ENCODE measurements at places on chromosomes 16 and 17. TPM values are rescaled to one million over a fixed set of nuclear protein-coding genes. Genes with fewer than 3 reads are reported as not detected.
A peak's percentile ranks its signal among the peaks of the same experiment; 100 is the strongest.

DNA sequence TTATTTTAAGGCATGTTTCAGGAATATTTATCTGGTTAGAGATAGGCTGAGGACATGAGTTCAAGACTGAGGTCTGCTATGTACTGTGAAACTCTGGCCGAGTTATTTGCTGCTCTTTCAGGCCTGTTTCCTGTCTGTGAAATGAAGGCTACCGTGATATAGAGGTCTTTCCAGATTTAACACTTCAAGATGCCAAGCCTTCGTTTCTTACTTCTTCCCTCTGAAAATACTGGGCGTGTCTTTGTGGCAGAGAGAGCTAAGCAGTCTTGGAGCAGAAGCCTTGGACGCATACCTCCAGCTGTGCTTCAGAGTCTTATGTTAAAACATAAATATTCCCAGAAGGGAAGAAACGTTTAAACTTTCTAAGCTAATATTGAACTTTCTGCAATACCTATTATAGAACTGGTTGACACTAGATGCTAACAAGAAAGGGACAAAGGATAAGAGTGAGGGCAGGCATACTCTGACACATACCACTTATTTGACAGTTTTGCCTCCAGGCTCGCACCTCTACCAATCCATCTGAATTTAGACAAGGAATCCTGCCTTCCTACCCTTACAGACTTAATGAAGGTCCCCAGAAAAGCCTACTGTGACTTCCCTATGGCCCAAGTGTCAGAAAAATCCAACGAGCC lies 17.5 kb downstream of the WIPI1 start:
- DNase-seq = no peak

- DNase-seq = no peak
These were observed 134.4 kb downstream of the ZFHX3 start for GRCh38 chr16:72913551-72913950.

DNA sequence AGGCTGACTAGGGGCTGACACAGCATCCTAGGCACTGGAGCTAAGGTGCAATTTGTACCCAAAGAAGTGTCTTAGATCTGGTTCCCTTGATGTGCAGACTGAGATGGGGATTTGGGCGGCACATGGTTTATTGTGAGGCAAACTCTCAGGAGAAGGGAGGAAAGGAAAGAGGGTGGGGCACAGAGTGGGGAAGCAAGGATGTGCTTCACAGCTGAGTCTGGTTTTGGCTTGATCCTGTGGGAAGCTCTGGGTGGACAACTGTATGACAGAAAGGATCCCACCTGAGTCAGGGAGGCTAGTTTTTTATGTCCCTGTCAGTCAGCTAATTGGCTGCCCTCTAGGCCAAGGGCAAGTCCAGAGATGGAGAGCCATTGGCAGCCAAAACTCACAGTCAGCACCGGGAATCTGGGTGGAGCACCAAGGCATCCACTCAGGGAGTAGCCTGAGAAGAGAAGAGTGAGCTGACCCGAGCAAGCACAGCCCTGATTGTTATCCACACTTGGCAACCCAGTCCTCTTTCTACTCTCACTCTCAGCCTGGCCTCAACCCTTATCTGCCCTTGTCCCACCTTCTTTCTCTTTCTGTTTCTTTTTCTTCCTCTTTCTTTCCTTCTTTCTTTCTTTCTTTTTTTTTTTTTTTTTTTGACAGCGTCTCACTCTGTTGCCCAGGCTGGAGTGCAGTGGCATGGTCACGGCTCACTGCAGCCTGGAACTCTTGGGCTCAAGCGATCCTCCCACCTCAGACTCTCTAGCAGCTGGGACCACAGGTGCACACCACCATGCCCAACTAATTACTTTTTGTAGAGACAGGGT lies 12.0 kb downstream of the ARL4D start:
- DNase-seq = no peak

DNA sequence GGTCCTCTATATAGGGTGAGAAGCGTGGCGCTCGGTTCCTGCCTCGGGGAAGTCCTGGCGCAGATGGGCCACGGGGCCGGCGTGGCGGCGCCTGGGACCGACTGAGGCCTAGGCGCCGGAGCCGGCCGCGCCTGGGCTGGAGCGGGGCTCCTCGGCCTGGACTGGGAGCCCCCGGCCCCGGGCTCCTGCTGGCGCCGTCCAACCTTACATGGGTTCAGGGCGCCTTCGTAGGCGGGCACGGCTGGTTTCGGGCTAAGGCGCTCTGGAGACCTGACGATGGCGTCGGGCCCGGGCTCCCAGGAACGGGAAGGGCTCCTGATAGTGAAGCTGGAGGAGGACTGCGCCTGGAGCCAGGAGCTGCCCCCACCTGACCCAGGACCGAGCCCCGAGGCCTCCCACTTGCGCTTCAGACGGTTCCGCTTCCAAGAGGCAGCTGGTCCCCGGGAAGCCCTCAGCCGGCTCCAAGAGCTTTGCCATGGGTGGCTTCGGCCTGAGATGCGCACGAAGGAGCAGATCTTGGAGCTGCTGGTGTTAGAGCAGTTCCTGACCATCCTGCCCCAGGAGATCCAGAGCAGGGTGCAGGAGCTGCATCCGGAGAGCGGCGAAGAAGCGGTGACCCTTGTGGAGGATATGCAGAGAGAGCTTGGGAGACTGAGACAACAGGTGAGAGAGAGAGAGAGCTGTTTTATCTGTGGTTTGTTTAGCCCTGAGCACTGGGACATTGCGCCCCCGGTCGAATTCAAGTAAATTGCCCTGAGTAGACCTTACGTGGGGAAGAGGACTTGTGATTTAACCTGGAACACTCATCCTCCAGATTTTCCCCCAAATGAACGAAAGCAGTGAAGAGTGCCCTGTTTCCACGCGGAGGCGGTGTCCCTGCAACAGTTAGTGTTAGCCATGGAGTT lies 504 bp downstream of the ZNF263 start:
- no peak for DNase-seq

DNA sequence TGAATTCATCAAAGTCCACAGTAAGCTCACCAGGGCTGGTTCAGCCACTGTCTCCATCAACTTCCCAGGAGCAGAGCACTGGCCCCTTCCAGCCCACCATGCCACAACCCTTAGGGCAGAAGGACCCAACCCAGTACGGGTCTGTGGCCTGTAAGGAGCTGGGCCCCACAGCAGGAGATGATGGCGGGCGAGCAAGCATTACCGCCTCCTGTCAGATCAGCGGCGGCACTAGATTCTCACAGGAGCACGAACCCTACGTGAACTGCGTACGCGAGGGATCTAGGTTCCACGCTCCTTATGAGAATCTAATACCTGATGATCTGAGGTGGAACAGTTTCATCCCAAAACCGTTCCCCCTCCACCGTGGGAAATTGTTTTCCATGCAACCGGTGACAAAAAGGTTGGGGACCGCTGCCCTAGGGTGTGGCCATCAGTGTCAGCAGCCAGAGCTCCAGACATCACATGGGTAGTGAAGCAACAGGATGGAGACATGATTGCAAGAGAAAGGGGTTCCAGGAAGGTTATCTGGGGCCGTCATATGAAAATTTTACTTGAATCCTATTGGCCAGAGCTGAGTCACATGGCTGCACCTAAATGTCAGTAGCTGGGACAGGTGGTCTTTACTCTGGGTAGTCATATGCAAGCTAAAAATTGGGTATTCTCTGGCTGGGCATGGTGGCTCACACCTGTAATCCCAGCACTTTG lies 12.4 kb upstream of the SLC25A19 start:
- no peak for DNase-seq

PPP1R27 gene
- not detected for total RNA-seq

GRCh38 chr17:74404218-74404617 lies 27.7 kb upstream of the GPRC5C start:
- DNase-seq = no peak

DNA sequence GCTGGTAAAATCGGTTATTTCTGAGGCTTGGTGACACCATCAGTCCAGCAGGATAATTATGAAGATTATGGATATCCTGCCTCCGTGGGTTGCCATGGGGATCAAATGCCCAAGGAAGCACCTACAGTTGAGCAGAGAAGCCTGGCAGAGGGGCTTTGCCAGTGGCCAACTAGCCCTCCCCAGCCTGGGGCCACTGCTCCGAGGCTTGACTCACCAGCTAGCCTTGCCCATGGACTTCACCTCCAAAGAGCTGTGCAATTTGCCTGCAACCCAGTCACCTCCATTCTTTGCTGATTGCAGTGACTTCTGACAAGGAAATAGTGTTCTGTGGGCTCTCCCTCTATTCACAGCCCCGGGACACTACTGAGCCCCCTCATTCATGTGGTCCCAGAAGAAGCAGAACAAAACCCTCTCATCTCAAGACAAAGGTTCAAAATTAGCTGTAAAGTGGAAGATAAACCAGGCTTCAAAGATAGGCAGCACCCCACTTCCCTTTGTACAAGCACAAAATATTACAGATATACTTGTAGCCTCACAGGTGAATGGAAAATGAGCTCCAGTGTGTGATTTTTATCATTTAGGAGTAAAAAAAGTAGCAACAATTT lies 1.6 kb downstream of the PECAM1 start:
- DNase-seq = no peak

DNA sequence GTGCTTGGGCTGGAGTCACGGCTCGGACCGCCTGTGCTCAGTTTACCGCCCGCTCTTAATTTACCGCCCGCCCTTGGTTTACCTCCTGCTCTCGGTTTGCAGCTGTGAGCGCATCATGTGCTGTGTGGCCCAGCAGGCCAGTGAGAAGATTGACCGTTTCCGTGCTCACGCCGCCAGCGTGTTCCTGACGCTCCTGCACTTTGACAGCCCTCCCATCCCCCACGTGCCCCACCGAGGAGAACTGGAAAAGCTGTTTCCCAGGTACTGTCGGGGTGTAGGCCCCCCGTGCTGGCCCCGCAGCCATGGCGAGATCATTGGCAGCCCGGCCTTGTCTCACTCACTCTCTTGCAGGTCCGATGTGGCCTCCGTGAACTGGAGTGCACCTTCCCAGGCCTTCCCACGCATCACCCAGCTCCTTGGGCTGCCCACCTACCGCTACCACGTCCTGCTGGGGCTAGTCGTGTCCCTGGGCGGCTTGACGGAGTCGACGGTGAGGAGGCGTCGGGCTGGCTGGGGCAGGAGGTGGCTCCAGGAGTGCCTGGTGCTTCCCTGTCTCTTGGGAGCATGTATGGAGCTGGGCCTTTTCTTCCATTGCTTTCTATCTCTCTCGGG lies 89.3 kb upstream of the ZNF750 start:
- DNase-seq = no peak

- DNase-seq = no peak
These were observed 28.7 kb upstream of the MILR1 start for GRCh38 chr17:64420143-64420670.

DNA sequence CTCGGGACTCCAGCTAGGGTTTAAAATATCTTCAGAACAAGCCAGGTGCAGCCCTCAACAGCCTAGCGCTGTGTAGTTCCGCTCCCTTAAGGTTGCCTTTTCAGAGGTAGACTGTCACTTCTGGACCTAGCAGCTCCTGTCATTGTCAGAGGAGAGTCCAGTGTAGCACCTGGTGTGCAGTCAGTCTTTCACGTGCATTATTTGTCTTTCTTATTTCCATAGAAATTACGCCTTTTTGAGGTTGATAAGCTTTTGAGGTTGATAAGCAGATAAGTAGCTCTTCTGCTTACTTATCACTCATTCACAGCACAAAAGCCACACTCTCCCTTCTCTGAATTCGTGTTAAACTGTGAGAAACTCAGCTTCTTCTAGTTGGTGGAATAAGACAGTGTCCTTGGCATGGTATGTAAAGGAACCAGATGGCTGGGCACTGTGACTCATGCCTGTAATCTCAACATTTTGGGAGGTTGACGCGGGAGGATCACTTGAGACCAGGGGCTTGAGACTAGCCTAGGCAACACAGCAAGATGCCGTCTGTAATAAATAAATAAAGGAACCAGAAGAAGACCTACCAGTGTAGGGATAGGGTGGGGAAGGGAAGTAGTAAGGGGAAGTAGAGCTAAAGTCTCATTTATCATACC lies 10.2 kb downstream of the EEF2K start:
- DNase-seq = peak; percentile 46

GRCh38 chr16:3548445-3548844 lies 28.8 kb downstream of the NLRC3 start:
- no peak for DNase-seq

GRCh38 chr16:64061621-64062020 lies 1060.2 kb downstream of the CDH11 start:
- no peak for DNase-seq

- no peak for DNase-seq
These were observed 20.8 kb downstream of the SRP68 start for GRCh38 chr17:76051561-76051960.

Measured in occipital lobe (tissue), 3 donors.